ENCODE measurements at places on chromosomes 12 and 14.

GRCh38 chr12:43842259-43842658 is 6.4 kb downstream of the TMEM117 start:
- no peak for DNase-seq

DNA sequence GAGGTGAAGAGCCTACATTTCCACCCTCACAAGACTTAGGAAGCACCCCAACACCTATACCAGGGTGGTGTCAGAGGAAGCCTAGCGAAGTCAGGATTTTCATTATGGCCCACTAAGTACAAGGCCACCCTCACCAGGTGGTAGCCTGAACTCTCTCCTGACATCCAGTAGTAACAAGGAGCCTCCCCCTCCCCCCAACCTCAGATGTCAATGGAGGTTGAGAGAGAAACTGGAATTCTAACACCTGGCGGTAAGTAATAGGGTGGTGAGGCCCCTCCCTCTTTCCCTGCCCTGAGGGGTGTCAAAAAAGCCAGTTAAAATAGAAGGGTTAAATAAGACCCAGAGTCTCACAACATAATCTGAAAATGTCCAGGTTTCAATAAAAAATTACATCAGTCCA is 37.6 kb downstream of the SINHCAF start:
- no peak for DNase-seq

DNA sequence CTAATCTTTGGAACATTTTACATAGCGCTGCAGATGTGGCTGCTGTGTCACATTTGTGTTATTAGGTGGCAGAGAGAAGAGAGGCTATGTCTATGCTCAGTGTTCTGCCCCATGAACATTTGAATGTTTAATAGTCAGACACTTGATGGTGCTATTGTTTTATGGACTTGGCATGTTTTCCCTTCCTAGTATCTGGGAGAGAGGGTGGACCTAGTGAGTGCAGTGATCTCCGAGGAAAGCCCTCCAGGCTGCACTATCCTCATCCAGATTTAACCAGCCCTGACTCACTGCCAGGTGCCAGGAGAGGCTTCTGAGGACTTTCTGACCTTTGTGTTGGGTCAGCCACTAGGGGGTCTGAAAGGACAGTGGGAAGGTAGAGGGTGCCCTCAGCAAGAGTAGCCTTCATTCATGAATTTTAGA is 24.3 kb downstream of the ZFC3H1 start:
- DNase-seq = peak; percentile 46

DNA sequence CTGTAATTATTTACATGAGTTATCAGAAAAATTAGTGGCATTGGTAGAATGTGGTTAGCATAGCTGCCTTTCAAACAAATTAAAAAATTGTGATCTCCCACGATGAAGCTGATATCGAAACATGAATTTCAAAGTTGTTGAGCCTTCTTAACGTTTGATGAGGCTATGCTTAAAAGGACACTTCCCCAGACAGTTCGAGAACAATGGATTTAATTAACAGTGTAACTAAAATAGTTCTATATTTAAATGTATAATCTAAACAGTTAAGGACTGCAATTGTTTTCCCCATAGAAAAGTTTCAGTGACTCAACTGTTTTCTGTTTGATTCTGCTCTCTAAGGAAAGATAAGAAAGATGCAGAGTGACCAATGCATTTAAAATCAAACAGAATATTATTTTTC is 1.6 kb downstream of the CLEC2B start:
- DNase-seq = no peak

DNA sequence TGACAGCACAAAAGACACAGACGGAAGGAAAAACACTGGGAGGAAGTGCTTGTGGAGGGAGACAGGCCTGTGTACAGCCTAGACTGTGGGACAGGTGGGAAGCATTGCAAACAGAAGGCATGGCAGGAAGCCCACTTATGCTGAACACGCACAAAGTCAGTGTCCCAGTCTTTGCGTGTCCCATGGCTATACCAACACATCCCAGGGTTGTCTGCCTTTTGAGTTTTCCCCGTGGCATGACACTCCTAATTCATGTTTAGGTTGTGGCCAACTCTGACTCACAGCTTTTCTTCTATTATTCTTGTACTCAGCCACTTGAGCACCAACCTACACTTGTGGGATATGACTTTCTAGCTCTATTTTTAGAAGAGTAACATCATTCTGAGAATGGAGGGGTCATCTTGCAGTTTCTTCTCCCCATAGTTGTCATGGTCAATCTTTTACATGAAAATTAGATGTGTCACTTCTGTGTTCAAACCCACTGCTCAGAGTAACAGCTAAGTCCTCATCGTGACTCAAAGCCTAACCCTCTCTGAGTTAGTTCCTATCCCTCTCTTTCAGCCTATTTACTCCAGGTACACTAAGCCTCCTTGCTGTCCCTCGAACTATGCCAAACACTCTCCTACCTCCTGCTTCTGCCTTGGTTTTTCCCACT is 27.5 kb upstream of the JPH4 start:
- no peak for DNase-seq

DNA sequence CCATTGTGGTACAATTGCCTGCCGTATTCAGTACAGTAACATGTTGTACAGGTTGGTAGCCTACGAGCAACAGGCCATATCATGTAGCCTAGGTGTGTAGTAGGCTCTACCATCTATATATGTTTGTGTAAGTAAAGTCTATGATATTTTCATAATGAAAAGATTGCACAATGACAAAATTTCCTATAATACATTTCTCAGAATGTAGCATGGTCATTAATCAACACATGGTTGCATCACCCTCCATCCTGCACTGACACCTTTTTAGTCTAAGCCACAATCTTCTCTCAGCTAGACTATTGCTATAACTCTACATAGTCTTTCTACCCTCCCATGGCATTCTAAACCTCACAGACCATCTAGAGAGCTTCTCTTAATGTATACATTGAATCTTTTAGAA is 158.5 kb upstream of the HMGA2 start:
- no peak for DNase-seq

DNA sequence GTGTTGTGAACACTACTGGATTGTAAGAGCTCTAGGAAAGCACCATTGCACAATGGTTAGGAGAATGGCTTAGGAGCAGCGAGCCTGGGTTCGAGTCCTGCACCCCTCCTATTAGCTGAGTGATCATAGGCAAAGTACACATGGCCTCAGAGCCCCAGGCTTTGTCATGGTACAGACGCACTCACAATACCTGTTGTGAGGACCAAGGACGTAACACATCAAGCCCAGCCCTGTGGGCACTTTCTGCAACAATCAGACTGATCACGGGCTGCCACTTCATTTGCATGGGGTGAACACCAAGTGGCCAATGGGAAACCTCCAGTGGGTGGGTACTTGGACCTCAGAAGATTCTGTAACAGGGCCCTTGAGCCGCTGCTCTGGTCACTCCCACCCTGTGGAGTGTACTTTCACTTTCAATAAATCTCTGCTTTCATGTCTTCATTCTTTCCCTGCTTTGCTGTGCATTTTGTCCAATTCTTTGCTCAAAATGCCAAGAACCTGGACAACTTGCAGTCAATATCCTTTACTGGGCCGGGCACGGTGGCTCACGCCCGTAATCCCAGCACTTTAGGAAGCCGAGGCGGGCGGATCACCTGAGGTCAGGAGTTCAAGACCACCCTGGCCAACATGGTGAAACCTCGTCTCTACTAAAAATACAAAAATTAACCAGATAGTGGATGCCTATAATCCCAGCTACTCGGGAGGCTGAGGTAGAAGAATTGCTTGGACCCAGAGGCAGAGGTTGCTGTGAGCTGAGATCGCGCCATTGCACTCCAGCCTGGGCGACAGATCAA is 28.2 kb downstream of the GLRX5 start:
- DNase-seq = no peak

- no peak for DNase-seq
These were observed 167.0 kb downstream of the EFCAB11 start for GRCh38 chr14:89787525-89787924.

- no peak for DNase-seq
These were observed 12.5 kb downstream of the SYT10 start for GRCh38 chr12:33427071-33427470.

DNA sequence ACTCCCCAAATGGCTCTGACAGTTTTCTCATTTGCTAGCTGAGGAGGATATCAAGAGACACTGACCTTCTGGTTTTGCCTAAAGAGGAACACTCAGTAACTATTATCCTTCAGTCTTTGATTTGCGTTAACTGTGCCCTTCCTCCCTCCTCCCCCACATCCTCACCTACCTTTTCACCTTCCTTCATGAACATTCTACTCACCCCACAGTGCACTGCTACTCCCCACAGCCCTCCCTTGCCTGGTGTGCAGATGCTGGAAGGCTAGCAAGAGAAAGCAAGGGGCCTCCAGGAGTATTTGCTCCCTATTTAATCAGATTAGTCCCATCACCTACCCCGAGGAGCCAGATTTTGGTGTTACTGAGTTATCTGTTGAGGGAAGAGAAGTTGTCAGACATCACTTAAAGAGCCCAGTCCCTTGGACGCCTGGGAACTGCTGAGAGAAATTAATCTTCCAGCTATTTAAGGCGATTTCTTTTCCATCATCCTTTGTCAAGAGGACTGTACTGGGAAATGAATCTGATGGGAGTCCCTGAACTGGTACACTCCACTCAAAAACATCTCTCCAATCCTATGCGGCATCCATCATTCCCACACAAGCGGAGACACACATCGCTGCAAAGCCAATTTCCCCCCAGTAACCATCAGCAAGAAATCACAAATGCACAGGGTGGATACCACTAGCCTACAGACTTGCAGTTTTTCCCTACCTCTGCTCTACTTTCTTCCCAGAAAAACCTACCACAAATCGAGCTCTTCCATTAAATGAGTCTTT is 11.5 kb downstream of the PSMB5 start:
- DNase-seq = no peak

DNA sequence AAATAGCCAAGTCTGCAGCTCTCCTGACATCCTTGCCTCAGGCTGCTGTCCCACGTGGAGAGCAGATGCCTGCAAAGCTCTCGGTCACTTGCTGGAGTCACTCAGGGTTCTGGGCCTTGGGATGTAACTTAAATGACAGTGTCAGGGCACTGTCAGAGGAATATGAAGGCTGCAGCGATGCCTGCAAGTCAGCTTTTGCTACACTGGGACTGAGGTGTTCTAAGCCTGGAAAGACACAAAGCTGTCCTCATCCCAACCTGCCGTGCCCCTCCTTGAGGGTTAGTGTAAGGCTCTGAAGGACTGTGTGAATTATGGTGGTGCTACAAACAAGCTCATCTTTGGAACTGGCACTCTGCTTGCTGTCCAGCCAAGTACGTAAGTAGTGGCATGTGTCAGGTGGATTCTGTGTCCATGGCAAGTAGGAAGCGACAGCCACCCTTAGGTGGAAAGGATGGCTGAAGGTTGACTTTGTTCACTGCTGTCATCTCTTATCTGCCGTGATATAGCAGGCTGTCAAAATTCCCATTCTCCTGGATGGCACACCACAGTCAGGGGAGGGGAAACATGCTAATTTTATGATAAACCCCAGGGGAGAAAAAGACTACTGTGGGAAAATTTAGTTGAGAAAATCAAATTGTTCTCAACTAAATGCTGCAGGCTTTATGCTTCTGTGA is 79.9 kb downstream of the DAD1 start:
- DNase-seq = no peak

DNA sequence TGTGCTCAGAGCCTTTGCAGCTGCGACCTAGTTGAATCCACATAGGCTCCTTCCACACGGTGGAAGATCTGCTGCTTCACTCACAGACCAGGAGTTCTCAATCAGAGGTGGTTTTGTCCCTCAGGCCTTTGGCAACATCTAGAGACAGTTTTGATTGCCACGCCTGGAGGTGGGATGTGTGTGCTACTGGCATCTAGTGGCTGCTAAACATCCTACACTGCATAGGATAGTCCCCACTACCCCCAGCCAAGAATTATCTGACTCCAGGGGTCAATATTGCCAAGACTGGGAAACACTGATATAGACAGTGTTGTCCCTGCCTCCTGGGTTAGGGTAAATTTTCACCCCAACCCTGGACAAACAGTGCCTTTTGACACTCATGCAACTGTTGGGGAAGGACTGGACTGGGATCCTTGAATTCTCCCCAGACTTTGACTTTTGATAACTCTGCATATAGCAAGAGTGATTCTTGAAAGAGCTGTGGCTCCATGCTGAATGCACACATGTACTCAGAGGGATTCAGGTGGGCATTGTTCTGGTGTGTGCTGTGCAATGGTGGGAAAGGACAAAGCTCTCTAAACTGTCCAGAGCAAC is 39.8 kb downstream of the BAZ2A start:
- peak; percentile 26 for DNase-seq

Measured in hematopoietic multipotent progenitor cell treated with erythropoietin and hydrocortisone succinate and interleukin-3 and kit ligand, for 17 days (in vitro differentiated cells).